NCI-H2107 (cell line): ENCODE measurements at places on chromosomes 7 and 10.

- no peak for DNase-seq
These were observed 336.7 kb upstream of the NPVF start for GRCh38 chr7:25565002-25565401.

GRCh38 chr10:21208666-21209316, 311.7 kb upstream of the NEBL start:
- no peak for DNase-seq

DNA sequence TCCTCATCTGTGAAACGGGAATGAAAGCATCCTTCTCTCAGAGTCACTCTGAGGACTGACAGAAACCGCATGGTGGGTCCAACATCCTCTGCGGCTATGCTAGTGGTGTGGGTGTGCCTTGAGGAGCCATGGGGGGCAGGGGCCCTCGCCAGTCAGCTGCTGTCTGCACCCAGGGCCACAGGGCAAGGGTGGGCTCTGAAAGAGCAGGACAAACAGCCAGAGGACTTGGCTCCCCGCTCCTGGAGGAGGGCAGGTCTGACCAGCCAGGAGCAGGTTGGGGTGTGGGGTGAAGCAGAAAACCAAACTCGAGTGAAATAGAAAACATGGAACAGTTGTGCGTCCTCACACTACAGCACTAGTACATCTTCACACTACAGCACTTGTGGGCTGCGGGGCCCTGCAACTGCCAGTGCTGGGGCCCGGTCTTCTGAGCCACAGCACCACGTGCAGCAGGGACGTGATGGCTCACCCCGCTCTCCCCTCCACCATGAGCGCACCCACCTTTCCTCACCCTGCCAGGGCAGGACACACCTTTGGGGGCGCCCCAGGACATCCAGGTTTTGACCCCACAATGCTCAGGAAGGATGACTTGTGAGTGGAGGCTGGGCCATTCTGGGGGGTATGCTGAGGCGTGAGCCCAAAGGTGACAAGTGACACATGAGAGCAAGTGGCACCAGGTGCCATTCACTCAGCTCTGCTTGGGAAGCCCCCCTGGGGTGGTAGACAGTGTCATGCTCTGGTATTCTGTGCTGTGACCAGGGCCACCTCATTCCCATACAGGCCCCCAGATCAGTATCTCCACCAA, 96.1 kb upstream of the RET start:
- DNase-seq = no peak

DNA sequence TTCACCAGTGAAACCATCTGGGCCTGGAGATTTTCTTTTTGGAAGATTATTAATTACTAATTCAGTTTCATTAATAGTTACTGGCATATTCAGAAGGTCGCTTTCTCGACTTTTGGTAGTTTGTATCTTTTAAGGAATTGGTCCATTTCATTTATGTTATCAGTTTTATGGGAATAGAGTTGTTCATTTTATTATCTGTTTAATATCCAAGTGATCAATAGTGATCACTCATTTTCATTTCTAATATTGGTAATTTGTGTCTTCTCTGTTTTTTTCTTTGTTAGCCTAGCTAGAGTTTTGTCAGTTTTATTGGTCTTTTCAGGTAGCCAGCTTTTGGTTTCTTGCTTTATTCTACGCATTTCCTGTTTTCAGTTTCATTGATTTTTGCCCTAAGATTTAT, 31.0 kb downstream of the MKLN1 start:
- no peak for DNase-seq

- DNase-seq = no peak
These were observed 74.7 kb upstream of the WDR11 start for GRCh38 chr10:120776442-120776841.

DNA sequence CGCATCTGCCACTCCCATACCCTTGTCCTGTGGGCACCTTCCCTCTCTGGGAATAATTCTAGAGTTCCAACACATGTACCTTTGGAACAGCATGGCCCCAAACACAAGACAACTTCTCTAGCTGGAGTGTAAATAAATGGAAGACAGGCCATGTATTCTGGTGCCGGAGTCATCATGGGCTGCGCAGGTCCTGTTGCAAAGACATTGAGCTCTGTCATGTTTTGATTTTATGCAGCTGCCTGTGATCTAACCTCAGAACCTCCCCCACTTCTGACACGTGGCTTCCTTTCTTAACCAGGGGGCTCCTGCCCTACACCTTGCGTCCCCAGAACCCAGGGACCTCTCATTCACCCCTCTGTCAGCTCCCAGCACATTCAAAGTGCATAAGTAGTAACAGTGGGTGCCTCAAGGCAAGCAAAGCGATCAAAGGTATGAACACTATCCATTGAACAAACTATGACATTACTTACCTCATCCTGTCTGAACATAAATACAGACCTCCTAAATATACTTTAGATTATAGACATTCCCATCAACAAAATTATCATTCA, 219.9 kb downstream of the FGFR2 start:
- DNase-seq = no peak

DNA sequence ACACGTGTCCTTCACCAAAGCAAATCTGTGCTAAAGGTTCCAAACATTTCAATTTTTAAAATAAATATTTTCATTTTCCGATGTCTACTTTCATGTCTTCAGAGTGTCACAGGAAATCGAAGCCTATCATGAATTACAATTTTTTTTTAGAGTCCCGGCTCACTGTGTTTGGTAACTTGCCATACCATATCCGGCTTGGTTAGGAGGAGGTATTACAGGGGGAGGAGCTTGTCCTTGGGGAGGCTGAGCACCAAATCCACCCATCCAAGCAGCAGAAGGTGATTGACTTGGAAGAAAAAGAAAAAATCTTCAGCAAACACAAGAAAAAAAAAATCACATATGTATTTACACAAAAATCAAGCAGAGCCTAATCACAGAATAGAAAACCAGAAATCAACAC, 21.3 kb downstream of the TIAL1 start:
- no peak for DNase-seq
